ENCODE measurements at places on chromosomes 16 and 17. TPM values are rescaled to one million over a fixed set of nuclear protein-coding genes. Genes with fewer than 3 reads are reported as not detected.

The GPR142 gene
- not detected for total RNA-seq

The ZNRF1 gene
- 20.6 TPM for total RNA-seq

The EFCAB5 gene
- 0.29 TPM for total RNA-seq

The OGFOD3 gene
- total RNA-seq = 25.3 TPM

The KRTAP4-1 gene
- total RNA-seq = not detected

The CES5A gene
- total RNA-seq = not detected

The PPL gene
- total RNA-seq = 24.2 TPM

- peak overlapping the region; percentile 47 for H3K27ac ChIP-seq
- no peak overlapping the region for H3K4me3 ChIP-seq
- H3K4me1 ChIP-seq = peaks cover 34% of the 10 kb centered on the region
- DNase-seq = no peak
- no peaks in the 10 kb centered on the region for H3K27me3 ChIP-seq
These were observed 65.7 kb upstream of the BCAR1 start for GRCh38 chr16:75317101-75317522.

GRCh38 chr17:43418441-43419374, 19.9 kb downstream of the ARL4D start:
- H3K27me3 ChIP-seq = no peaks in the 10 kb centered on the region
- H3K36me3 ChIP-seq = no peaks in the 10 kb centered on the region
- peak overlapping the region; percentile 78 for H3K27ac ChIP-seq

DNA sequence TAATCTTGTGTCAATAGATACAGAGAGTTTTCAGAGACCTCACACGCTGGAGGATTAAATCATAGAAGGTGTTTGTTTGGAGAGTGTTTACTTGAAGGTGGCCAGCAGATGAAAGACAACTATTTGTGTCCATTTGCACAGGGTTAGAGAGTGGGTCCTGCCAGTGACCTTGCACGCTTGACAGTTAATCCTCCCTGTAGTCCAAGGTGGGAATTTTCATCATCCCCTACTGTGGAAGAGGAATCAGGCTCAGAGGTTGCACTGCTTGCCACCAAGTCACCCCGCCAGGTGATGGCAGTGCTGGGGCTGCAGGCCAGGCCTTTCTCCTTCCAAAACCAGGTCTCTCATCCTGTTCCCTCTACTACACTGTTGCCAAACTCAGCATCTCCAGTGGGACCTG, 12.3 kb downstream of the CDH1 start:
- H3K27me3 ChIP-seq = peaks cover 19% of the 10 kb centered on the region
- H3K4me3 ChIP-seq = no peak overlapping the region
- H3K36me3 ChIP-seq = no peaks in the 10 kb centered on the region
- H3K27ac ChIP-seq = no peak overlapping the region
- H3K4me1 ChIP-seq = peaks cover 2% of the 10 kb centered on the region

GRCh38 chr16:19005561-19006445, 22.1 kb downstream of the TMC7 start:
- no peak overlapping the region for H3K27ac ChIP-seq
- H3K36me3 ChIP-seq = no peaks in the 10 kb centered on the region

- H3K27ac ChIP-seq = no peak overlapping the region
- DNase-seq = no peak
- H3K27me3 ChIP-seq = no peaks in the 10 kb centered on the region
- peaks cover 41% of the 10 kb centered on the region for H3K4me1 ChIP-seq
- no peak overlapping the region for H3K4me3 ChIP-seq
- H3K36me3 ChIP-seq = peaks cover 71% of the 10 kb centered on the region
These were observed 23.7 kb downstream of the IST1 start for GRCh38 chr16:71919035-71919434.

DNA sequence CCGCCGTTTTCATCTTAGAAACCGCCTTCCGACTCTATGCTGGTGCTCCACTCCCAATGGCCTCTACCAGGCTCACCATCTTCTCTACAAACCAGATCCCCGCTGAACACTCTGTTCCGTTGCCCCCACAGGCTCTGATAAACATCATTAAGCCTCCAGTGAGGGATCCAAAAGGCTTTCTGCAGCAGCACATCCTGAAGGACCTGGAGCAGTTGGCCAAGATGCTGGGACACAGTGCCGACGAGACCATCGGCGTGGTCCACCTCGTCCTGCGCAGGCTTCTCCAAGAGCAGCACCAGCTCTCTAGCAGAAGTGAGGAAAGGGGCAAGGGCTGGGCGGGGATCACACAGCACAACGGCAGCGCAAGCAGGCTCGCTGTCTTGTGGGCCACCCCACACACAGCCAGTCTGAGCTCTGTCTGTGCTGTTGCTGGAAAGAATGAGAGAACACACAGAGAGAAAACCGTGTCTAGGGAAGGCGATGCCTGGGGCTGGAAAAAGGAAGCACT, 33.5 kb upstream of the ENDOV start:
- DNase-seq = peak; percentile 0
- peaks cover 98% of the 10 kb centered on the region for H3K36me3 ChIP-seq
- H3K4me1 ChIP-seq = no peaks in the 10 kb centered on the region
- no peak overlapping the region for H3K27ac ChIP-seq
- H3K27me3 ChIP-seq = no peaks in the 10 kb centered on the region
- H3K4me3 ChIP-seq = no peak overlapping the region

- H3K4me3 ChIP-seq = no peak overlapping the region
- DNase-seq = no peak
- peaks cover 75% of the 10 kb centered on the region for H3K36me3 ChIP-seq
- H3K4me1 ChIP-seq = no peaks in the 10 kb centered on the region
- H3K27me3 ChIP-seq = no peaks in the 10 kb centered on the region
- no peak overlapping the region for H3K27ac ChIP-seq
These were observed 54.7 kb downstream of the CNOT1 start for GRCh38 chr16:58574895-58575294.

DNA sequence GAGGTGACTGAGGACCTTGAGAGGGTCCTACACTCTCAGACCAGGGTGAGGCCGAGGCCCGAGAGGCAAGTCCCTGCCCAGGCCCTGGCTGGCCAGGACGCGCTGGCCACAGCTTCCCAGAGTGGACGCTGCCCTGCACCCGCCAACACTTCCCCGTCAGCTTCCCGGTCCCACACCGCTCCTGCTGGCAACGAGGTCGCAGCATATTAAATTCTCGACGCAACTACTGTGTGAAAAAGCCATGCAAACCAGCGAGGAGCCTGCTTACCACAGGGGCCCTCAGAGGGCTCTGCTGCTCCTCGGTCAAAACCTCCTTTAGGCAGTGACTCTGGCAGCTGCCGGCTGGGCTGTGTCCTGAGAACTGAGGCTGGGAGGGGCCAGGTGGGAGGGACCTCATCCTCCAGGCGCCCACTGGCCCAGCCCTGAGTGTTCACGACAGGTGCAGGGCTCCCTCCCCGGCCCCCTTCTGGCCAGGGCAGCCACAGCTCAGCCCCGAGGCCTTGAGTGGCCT, 2.1 kb upstream of the TEX19 start:
- peak; percentile 77 for DNase-seq
- H3K4me3 ChIP-seq = no peak overlapping the region
- no peaks in the 10 kb centered on the region for H3K36me3 ChIP-seq
- no peaks in the 10 kb centered on the region for H3K4me1 ChIP-seq

GRCh38 chr17:66865151-66865550, 30.2 kb downstream of the CACNG5 start:
- no peaks in the 10 kb centered on the region for H3K4me1 ChIP-seq
- no peak for DNase-seq
- H3K27ac ChIP-seq = no peak overlapping the region
- no peaks in the 10 kb centered on the region for H3K36me3 ChIP-seq
- H3K27me3 ChIP-seq = peaks cover 22% of the 10 kb centered on the region

DNA sequence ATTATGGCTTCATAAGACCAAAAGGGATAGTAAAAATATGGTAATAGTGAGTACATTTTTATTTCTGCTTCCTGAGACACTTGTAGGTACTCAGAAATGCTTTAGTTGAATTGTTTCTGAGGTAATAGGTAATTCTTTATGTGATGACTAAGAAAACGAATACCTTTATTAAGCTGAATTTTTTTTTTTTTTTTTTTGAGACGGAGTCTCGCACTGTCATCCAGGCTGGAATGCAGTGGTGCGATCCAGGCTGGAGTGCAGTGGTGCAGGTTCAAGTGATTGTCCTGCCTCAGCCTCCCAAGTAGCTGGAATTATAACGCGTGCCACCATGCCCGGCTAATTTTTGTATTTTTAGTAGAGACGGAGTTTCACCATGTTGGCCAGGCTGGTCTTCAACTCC, 1.9 kb downstream of the RAD51C start:
- no peak overlapping the region for H3K27ac ChIP-seq
- H3K27me3 ChIP-seq = no peaks in the 10 kb centered on the region
- H3K4me3 ChIP-seq = no peak overlapping the region
- H3K4me1 ChIP-seq = peaks cover 11% of the 10 kb centered on the region
- no peaks in the 10 kb centered on the region for H3K36me3 ChIP-seq
- DNase-seq = no peak

DNA sequence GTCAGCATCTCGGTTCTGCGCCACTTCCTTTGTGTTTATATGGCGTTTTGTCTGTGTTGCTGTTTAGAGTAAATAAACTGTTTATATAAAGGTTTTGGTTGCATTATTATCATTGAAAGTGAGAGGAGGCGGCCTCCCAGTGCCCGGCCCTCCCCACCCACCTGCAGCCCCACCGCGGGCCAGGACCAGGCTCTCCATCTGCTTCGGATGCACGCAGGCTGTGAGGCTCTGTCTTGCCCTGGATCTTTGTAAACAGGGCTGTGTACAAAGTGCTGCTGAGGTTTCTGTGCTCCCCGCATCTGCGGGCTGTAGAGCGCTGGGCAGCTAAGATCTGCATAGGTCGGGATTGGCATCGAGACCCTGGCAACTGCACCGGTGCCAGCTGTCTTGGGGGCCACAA, 8.2 kb upstream of the BAIAP3 start:
- H3K27ac ChIP-seq = no peak overlapping the region
- no peak for DNase-seq
- H3K4me1 ChIP-seq = no peaks in the 10 kb centered on the region
- peaks cover 34% of the 10 kb centered on the region for H3K36me3 ChIP-seq

DNA sequence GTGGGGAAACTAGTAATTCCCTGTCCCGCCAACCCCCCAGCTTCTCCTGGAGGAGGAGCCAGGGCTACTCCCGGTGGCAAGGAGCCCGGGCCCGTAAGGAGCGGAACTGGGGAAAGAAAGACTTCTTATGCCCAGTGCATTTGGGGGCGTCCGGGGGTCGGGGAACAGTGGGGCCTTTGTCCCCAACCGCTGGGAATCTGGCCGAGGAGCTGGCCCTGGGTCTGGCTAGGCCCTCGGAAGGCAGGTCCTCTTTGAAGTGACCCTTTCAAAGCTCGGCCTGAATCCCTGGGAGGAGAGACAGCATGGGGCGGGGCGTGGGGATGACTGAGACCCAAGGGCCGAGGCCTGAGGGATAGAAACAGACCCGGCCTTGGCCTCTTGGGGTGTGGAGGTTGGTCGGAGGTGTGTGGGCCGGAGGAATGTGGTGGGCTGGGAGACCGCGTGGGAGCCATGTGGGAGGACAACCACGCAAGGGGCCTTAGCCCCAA, 6.0 kb downstream of the ARHGAP23 start:
- peaks cover 8% of the 10 kb centered on the region for H3K36me3 ChIP-seq
- no peak overlapping the region for H3K4me3 ChIP-seq
- peaks cover 17% of the 10 kb centered on the region for H3K4me1 ChIP-seq
- DNase-seq = no peak
- no peak overlapping the region for H3K27ac ChIP-seq

GRCh38 chr16:56399047-56399446, 26.3 kb downstream of the AMFR start:
- no peaks in the 10 kb centered on the region for H3K4me1 ChIP-seq
- no peak overlapping the region for H3K27ac ChIP-seq
- peaks cover 35% of the 10 kb centered on the region for H3K36me3 ChIP-seq
- no peak overlapping the region for H3K4me3 ChIP-seq
- DNase-seq = no peak

DNA sequence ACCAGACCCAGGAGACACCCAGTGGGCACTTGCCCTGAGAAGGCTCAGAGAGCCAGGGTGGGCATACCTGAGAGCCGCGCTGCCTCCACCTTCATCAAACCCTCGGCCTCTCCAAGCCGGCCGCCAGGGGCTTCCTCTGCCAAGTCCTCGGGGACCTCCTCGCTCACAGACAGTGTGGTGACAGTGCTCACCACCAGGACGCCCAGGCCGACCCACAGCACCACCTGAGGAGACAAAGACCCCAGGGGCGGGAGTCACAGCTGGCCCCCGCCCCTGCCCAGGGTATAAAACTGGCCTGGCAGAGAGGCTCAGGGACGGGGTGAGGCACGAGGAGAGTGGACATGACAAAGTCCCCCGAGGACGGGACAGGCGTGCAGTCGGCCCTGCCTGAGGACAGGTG, 21.1 kb downstream of the NDUFAF8 start:
- peaks cover 18% of the 10 kb centered on the region for H3K36me3 ChIP-seq
- no peak overlapping the region for H3K4me3 ChIP-seq
- no peaks in the 10 kb centered on the region for H3K27me3 ChIP-seq
- H3K4me1 ChIP-seq = peaks cover 6% of the 10 kb centered on the region
- DNase-seq = no peak
- H3K27ac ChIP-seq = no peak overlapping the region

DNA sequence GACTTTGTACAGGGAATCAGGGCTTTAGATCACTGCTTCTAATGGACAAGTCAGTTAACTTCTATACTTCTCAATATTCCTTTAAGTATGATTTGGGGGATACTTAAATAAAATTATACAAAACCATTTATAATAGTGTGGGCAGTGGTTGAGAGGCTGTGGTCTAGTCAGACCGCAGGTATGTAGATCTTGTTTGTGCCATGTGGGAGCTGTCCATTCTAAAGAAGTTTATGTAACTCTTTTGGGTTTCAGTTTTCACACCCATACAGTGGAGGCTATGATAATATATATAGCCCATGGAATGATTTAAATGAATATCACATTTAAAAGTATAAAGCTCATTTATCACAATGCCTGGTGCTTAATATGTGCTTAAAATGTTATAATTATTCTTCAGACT, 654.3 kb upstream of the KIF2B start:
- H3K27me3 ChIP-seq = no peaks in the 10 kb centered on the region
- H3K36me3 ChIP-seq = no peaks in the 10 kb centered on the region
- H3K27ac ChIP-seq = no peak overlapping the region
- no peaks in the 10 kb centered on the region for H3K4me1 ChIP-seq
- H3K4me3 ChIP-seq = no peak overlapping the region

- no peak overlapping the region for H3K27ac ChIP-seq
- no peak for DNase-seq
- peaks cover 12% of the 10 kb centered on the region for H3K4me1 ChIP-seq
These were observed 37.1 kb downstream of the LDHD start for GRCh38 chr16:75079346-75079926.

GRCh38 chr16:4882000-4882632, 34.8 kb downstream of the UBN1 start:
- no peak overlapping the region for H3K27ac ChIP-seq
- H3K27me3 ChIP-seq = no peaks in the 10 kb centered on the region
- H3K4me1 ChIP-seq = peaks cover 7% of the 10 kb centered on the region
- DNase-seq = peak; percentile 84
- no peak overlapping the region for H3K4me3 ChIP-seq

DNA sequence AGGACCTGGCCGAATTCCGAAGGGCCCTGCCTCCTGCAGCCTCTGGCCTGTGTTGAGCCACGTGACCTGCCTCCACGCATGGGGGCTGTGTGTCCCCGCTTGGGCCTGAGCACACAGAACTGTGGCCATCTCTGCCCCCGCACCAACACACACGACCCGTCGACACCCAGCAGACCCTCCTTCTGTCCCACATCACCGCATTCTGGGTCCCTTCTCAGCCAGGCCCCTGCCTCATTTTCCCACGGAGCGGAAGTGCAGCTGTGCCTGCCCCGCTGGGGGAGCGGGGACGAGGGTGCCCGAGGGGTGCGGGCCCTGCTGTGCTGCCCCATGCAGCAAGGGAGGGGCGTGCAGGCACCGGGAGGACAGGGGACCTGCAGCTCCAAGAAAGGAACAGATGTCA, 18.4 kb downstream of the NDUFAF8 start:
- no peak overlapping the region for H3K4me3 ChIP-seq
- no peak overlapping the region for H3K27ac ChIP-seq
- no peak for DNase-seq
- peaks cover 6% of the 10 kb centered on the region for H3K4me1 ChIP-seq
- no peaks in the 10 kb centered on the region for H3K27me3 ChIP-seq
- peaks cover 21% of the 10 kb centered on the region for H3K36me3 ChIP-seq
